ENCODE measurements at places on chromosomes 11 and 22.

DNA sequence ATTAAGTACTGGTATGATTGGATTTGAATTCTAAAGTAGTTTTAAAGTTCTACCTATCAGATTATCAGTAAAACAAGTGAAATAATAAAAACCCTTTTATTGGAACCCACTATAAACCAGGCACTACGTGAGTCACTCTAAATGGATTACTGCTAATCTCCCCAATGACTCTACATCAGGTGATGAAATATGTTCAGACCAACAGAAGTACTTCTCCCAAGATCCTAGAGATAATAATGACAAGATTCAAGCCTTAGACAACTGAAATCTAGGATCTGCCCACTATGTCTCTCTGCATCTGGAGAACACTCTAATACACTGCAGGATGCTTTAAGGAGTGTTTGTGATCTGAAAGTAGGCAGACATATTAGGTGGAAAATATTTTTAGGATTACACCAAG is 652.1 kb upstream of the CHORDC1 start:
- no peak for DNase-seq

GRCh38 chr11:35116762-35117640 is 22.0 kb upstream of the CD44 start:
- DNase-seq, result no peak

DNA sequence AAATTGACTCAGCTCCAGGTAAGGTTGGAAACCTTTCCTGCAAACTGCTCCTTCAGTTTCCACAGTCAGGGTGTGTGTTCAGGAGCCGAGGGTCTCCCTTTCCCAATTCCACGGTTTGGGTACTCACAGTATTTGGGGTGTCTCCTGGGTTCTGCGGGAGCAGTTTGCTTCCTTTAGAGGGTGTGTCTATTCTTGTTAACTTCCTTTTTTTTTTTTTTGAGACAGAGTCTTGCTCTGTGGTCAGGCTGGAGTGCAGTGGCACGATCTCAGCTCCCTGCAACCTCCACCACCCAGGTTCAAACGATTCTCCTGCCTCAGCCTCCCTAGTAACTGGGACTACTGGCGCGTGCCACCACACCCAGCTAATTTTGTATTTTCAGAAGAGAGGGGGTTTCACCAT is 251.4 kb downstream of the LUZP2 start:
- DNase-seq, result no peak

GRCh38 chr11:66473608-66474515 is 6.4 kb upstream of the DPP3 start:
- DNase-seq, result no peak

DNA sequence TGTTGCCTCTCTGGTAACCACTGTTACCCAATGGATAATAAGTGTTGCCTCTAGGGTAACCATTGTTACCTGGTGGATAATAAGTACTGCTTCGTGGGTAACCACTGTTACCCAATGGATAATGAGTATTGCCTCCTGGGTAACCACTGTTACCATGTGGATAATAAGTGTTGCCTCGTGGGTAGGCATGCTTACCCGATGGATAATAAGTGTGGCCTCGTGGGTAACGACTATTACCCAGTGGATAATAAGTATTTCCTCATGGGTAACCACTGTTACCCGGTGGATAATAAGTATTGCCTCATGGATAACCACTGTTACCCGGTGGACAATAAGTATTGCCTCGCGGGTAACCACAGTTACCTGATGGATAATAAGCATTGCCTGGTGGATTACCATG is 13.8 kb upstream of the NXPE4 start:
- no peak for DNase-seq

GRCh38 chr11:12291766-12292165 is 85.6 kb upstream of the PARVA start:
- DNase-seq, result no peak

DNA sequence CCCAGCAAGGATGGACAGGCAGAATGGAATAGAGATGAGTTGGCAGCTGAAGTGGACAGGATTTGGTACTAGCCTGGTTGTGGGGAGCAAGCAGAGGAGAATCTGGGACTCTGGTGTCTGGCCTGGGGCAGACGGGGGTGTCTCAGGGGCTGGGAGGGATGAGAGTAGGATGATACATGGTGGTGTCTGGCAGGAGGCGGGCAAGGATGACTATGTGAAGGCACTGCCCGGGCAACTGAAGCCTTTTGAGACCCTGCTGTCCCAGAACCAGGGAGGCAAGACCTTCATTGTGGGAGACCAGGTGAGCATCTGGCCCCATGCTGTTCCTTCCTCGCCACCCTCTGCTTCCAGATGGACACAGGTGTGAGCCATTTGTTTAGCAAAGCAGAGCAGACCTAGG is 2.3 kb downstream of the GSTP1 start:
- DNase-seq, result no peak

DNA sequence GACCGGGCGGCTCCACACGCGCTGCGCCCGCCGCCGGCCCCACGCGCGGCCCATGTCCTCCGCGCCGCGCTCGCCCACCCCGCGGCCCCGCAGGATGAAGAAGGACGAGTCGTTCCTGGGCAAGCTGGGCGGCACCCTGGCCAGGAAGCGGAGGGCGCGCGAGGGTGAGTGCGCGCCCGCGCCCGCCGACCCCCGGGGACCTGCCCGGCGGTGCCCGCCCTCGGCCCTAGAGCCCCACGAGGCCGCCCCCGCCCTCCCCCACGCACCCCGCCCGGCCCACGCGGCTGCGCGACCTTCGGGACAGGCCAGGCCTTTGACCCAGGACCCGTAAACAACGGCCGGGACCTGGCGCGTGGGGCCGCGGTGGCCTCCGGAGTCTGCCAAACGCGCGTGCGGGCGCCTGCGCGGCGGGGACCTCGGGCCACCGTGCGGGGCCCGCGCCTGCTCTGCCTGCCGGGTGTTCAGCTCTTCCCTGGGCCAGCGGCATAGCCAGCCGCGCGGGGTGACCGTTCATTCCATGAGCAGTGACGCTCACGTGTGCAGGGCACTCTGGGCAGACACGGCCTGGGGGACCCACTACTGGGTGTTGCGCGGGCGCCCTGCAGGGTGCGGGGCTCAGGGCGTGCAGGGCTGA is at the start of gene PARVB:
TSS of gene PARVB (plus strand) at position 15 of the 634 bp plus-strand sequence. CDS start at position 53, 38 bp downstream.
- DNase-seq, result peak; percentile 7

DNA sequence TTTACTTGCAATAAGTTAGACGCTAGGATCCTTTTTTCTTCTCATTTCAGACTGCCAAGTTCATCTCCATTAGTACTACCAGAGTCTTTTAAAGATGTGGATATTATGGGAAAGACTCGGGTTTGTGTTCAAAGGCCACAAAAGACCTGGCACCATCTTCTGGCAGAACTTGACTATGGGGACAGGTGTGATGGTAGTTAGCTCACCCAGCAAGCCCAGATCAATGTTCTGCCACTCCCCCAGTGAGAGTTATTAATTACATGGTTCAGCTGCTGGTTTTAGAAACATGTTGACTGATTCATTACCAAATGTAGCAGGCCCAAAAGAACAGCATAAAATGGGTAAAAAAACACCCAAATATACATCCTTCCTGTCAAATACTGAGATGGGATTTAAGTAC is 333.5 kb upstream of the PITPNB start:
- no peak for DNase-seq

GRCh38 chr22:17137170-17137569 is 16.0 kb upstream of the TMEM121B start:
- no peak for DNase-seq

GRCh38 chr11:135002236-135002635 is 590.2 kb upstream of the B3GAT1 start:
- DNase-seq, result no peak

DNA sequence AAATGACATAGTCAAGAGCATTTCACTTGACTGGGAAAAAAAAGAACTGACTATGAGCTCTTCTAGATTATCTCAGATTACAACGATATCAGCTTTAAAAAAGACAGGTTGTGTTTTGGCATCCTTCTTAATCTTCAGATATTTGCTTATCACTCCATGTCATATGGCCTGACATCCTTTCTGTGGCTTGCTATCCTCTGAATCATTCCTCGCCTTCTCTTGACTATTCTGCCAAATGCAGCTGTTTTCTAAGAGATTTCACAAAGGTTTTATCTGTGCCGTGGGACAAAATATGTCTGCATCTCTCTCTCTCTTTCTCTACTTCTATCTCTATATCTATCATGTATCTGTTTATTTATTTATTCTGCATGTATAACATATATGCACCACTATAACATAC is 746.1 kb downstream of the CNTN5 start:
- DNase-seq, result no peak

DNA sequence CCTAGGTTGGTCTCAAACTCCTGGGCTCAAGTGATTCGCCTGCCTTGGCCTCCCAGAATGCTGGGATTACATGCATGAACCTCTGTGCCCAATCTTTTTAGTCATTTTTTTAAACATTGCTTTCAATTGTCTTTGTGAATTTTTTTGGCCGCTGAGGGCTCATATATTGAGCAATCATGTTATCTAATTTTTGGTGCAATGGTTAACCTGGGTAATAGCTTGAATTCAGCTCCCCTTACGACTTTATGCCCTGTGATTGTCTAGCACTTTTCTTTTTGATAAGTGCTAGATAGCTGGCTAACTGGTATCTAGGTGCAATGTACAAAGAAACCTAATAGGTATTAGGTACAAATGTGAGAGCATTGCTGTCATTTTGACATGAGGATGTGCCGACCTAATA is 35.3 kb upstream of the CAT start:
- DNase-seq, result no peak

DNA sequence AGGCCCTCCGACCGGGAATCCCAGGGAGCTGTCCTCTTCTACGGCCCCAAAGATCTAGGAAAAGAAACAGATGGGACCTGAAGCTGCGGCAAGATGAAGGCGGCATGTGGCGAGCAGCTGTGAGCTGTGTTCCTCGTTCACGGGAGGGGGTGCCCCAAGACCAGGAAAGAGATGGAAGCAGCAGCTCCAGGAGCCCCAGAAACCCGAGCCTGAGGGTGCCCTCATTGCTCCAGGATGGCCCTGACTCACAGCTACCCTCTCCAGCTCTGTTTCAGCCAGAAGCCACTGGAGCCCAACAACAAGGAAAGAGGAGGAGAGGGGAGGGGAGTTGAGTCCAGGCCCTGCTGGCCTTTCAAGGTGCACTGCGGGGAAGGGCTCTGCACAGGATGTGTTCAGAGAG is 23.7 kb upstream of the NAP1L4 start:
- DNase-seq, result no peak

DNA sequence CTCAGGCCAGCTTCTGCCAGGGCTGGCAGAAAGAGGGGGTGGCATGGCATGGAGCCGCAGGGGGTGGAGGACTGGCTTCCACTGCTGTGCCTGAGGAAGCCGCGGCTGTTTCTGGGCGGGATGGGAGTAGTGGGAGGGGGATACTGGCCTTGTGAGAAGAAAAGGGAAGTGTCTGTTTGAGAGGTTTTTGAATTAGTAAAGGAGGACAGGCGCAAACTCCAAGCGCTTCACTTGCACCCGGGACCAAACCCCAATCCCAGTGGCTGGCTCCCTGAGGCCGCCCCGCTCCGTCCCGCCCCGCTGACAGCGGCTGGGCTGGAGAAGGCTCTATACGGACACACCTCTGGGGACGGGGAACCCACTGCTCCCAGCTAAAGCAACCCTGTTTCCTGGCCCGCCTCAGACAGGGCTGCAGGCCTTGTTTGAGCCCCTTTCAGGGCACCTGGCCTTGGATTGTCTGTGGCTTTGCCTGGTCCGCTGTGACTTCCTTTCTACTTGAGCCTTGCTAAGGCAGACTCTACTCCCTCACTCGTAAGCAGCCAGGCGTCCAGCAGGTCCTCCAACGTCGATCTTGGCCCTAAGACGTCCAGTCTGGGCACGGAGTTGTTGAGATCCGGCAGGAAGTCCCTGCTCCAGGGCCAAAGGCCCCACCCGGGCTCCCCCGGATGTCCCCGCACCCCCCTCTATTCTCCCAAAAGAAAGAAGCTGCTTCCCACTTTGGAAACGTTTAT is 2.2 kb downstream of the APOA1 start:
- DNase-seq, result no peak

- DNase-seq, result no peak
Measured at GRCh38 chr11:75903276-75903675, 88.3 kb downstream of the UVRAG start.

DNA sequence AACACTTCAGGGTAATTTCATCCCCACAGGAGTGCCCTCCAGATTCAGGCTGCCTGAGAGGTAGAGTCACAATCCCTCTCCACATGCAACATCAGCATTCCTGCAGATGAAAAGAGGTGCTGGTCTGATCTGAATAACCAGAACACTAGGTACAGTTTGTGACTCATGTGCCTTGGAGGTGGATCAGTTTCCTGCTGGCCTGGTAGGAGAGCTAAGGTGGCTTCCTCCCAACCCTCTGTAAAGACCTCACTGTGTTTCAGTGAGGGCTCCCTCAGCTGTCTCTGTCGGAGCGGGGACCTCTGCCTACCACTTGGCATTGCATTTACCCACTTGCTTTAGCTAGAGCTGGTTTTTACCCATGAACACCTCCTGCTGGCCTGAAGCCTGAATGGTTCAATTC is 7.6 kb downstream of the OR9G1 start:
- no peak for DNase-seq

GRCh38 chr22:45328822-45329529 is 19.2 kb downstream of the FAM118A start:
- DNase-seq, result no peak

DNA sequence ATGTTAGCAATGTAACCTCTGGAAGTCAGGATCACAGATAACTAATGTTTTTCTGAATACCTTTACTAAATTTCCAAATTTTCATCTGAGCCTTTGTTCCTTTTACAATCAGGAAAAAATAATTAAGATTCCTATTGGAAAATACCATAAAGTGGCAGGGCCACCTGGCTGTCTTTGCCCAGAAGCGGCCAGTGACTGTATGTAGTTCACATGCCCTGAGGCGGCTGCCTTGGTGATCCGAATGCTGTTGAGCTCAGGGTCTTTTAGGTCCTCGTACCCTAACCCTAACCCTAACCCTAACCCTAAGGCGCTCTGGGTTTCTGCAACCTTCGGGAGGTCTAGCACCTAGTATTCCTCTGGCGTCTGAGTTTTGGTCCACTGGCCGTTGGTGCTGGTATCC is 8.5 kb upstream of the ARFGAP3 start:
- DNase-seq, result no peak

DNA sequence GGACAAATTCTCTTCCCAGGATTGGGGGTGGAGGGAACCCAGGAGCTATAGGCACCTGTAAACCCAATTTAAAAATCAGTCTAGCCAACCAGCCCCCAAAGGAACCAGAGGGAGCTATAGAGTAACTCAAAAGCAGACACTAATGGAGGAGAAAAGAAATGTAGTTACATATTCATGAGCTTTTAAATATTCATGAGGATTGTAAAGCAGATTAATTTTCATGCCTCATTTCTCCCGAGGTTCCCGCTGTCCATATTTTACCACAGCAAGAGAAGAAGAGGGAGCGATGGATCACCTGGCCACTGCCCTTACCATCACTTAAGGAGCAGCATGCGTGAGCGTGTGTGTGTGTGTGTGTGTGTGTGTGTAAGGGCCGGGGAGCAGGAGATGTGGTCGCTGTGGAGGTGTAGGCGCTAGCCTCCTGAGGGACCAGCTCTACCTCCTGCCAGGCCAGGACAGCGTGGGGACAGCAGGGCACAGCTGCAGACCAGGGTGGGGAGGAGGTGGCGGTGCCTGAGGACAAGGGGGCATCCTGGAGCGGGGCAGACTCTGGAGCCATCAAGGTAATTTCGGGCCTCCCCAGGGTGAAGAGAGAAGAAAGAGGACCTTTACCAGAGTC is 100.7 kb upstream of the THY1 start:
- DNase-seq, result no peak

GRCh38 chr11:123354371-123354975 is 75.6 kb upstream of the GRAMD1B start:
- no peak for DNase-seq

Measured in C1 segment of cervical spinal cord (tissue), 14 donors.